Stimulated activated CD4-positive, alpha-beta T cell treated with anti-CD3 and anti-CD28 coated beads, Interleukin-4, amount 100 ng/mL, for 48 hours (primary cell): ENCODE measurements at places on chromosomes 11 and 22.
A peak's percentile ranks its signal among the peaks of the same experiment; 100 is the strongest.

DNA sequence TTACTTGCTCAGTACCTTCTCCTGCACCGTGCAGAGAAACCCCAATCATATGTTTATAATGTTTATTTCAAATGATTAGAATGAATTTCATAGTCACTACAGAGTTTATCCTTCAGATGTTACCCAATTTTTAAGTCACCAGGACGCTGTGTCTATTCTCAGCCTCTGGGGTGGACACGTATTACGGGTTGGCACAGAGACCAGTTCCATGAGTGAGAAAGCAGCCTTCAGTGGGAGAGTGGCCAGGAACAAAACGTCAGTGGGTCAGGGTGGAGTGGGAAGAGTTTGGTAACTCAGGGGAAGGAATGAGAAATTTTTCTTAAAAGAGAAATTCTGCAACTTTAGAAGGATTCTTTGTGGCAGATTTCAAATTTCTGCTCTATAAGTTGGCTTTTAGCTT, 77.1 kb upstream of the MTMR2 start:
- no peak for DNase-seq

DNA sequence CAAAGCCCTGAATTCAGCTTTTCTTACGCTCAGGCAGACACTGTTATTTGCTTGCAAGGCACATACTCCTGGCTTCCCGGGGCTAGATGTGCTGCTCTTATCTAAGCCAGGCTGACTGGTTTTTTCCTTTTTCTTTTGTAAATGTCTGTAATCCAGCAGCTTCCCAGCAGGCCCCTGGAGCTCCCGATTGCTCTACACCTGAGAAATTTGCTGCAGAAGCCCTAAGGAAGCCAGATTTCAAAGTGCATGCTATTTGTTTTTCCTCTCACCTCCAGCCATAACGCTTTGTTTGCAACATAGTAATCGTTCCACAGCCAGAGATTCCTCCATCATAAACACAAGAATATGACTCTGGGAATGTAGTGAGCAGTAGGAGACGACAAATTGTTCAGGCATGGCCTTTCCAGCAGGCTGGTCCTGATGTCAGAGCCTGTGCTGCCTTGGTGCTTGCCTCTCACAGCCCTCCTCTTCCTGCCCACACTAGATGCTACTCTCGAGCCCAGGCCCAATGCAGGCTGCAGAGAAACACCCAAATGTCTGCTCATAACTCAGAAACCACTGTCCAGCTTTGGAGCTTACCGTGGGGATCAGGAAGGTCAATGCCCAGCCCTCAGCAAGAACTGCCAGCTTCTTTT, 54.7 kb upstream of the SLC6A5 start:
- no peak for DNase-seq

DNA sequence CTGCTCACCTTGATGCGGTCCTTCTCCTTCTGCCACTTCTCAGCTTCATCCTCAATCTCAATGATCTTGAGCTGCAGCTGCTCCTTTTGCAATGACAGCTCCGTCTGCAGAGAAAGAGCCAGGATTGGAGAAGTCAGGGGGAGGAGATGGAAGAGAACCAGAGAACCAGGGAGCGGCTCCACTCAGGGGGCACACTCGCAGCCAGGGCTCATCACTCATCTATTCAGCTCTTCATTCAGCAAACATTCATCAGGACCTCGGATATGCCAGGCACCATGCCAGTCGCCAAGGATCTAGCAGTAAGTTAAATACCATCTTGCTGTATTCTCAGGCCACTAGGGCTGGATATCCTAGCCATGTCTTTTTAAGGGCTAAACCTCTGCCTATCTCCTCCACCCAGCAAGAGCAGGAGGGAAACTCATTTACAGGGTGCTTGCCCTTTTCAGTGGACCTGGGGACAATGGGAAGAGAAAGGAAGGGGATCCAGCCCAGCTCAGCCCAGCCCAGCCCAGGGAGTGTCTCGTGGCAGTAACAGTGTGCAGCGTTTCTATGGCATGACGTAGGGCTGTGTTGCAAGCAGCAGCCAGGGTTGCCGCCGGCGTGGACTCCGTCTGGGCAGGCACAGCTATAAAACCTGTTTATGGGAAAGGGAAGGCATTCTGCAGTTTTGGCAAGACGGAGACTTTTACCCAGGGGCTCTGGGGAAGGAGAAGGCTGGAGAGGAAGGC, 9.4 kb downstream of the TRIM29 start:
- no peak for DNase-seq

GRCh38 chr11:65116370-65117205, 913 bp downstream of the ZNHIT2 start:
- DNase-seq = peak; percentile 54

DNA sequence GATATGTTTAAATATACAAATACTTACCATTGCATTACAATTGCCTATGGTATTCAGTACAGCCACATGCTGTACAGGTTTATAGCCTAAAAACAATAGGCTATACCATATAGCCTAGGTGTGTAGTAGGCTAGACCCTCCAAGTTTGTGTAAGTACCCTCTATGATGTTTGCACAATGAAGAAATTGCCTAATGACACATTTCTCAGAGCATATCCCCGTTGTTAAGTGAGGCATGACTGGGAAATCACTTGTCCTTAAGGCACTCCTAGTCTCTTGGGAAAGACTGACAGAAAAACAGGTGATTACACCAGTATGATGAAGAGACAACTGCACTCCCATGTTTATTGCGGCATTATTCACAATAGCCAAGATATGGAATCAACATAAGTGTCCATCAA, 187.2 kb downstream of the SPON1 start:
- no peak for DNase-seq

GRCh38 chr11:15412054-15412453, 297.3 kb downstream of the INSC start:
- no peak for DNase-seq

DNA sequence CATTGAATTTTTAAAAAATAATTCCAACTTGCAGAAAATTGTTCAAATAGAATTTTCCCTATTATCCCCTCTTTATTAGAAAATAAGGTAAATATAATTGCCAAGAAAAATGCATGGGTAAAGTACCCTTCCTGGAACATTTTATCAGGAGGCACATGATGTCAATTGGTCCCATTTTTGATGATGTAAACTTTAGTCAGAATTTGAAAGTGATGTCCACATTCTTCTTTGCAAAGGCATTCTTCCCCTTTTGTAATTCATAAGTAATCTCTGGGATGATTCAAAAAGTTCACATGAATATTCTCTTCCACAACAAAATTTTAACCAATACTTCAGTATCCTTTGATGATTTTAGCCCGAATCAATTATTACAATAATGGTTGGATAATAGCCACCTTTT, 86.9 kb upstream of the ANO3 start:
- no peak for DNase-seq

- DNase-seq = no peak
Observed at GRCh38 chr11:34148504-34149165, 43.2 kb downstream of the NAT10 start.
